ENCODE measurements at places on chromosomes 7 and 10.

DNA sequence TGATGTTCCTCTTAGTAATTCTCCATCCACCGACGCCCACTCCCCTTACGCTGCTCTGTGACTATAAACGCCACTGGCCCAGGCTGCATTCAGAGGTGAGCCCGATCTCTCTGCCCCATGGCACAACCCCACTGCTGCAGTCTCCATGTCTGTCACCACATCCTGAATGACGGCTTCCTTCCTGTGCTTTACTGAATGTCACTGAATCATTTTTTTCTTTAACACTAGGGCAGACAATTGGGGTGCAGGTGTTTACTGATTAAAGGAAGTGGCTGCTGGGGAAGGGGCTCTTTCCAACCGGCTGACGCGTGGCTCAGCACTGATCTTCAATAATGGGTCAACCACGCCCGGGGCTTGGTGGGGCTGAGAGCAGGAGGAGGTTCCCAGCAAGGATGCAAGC is 208.3 kb downstream of the USP6NL start:
- DNase-seq, result no peak

- peak; percentile 93 for DNase-seq
Measured at GRCh38 chr7:25846722-25847121, 305.3 kb upstream of the NFE2L3 start.

- DNase-seq, result peak; percentile 17
Measured at GRCh38 chr7:121366852-121367431, 29.2 kb downstream of the FAM3C start.

GRCh38 chr7:143382126-143382790 is 1.1 kb downstream of the ZYX start:
- no peak for DNase-seq

DNA sequence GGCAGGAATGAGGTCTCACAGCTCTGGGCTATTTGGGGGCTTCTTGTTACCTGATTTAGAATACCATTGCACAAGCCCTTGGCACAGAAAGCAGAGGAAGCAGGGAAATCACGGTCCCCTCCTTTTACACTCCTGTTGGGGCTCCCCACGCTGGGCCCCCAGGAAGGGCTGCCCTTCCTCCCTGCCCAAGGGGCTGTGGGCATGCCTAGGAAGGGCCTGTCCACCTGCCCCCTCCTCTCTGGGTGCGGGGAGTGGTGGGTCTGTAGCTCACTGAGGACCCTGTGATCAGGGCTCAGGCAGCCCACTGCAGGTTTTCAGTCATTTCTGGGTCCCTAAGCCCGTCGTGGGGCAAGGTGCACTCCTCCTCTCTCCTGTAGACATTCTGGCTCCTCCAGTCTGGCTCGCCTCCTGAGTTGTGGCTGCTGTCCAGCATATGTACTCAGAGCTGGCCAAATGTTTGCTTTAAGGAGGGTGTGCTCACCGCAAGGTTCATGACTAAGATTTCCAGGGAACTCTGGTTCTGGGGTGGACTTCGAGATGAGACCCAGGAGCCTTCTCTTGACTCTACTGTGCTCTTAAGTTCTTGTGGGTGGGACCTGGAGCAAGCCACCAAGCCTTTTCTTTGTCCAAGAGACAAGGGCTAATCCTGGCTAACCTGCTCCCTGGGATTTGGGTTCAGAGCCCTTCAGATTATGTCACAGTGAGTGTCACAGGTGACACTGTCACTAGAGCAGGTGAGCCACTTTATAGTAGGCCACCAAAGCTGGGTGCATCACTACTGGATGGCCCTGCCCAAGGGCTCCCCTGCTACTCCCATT is 56.0 kb downstream of the TACR2 start:
- DNase-seq, result peak; percentile 72

DNA sequence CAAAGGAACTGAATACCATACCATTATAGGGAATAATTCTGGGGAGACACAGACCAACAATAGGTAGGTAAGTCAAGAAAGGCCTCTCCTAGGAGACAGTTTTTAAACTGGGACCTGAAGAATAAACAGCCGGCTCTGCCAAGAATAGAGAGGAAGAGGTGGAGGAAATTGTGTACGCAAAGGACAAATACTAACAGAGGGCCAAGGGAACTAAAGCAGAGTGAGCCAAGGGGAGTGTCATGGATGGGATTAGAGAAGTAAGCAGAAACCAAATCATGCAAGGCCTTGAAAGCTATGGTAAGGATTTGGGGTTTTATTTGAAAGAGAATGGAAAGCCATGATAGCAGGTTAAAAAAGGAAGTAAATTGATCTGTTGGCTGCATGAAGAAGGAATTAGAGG is 18.1 kb upstream of the ITGB8 start:
- no peak for DNase-seq

DNA sequence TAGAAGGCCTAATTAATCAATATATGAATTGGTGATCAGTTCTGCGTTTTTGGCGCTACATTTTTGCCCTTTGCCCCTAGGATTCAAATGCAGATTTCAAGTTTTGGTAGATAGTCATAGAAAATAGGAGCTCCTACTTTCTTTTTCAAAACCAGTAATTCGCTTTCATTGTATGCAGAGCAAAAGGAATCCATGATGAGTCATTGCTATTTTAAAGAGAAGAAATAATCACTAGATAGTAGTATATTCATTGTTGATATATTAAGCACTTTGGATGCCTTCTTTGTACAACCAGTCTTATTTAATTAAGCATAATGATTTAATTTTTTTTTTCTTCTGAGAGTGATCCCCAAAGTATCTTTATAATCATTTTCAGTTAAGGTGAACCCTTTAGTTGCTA is 50.3 kb downstream of the CSTF2T start:
- DNase-seq, result no peak
